Stimulated activated CD4-positive, alpha-beta T cell treated with anti-CD3 and anti-CD28 coated beads, Interleukin-15, amount 100 ng/mL, for 1 hour (primary cell): ENCODE measurements at places on chromosomes 5 and 9.
A peak's percentile ranks its signal among the peaks of the same experiment; 100 is the strongest.

GRCh38 chr5:22531986-22532385 is 321.2 kb downstream of the CDH12 start:
- DNase-seq: no peak

GRCh38 chr5:180289433-180289832 is 2.5 kb downstream of the MAPK9 start:
- no peak for DNase-seq

DNA sequence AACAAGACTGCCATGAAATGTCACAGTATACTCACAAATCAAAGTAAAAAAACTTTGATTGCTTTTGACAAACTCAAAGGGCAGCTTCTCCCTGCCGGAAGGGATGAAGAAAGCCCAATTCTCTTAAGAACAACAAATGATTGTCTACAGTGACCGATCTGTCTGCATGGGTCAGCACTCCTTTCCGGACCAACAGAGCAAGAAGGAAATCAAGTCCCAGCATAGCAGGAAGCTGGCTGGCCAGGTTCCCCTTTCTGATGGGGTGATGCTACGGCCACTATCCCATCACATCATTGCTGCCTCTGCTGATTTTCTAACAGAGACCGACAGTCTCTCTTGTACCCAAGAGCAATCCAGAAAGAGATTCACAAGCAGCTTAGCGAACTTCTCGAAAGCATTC is 692 bp downstream of the C1QTNF3 start:
- DNase-seq: no peak

DNA sequence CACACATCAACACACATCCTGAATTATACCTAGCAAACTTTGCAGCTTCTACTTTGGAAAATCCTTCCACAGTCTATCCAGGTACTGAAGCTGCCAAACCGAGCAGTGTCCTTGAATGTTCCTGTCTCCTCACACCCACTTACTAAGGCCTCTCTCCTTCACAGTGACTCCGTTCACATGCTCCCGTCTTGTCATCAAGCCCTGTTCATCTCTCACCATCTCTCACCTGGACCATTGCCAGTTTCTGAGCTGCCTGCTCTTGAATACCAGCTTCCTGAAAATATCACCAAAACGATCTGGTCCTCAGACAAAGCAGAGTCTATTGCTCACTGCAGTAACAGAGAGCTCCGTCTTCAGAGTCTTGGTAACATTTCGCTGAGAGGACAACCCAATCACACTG is 57.4 kb downstream of the GCNT1 start:
- no peak for DNase-seq

GRCh38 chr9:137148661-137149060 is 9.7 kb downstream of the GRIN1 start:
- no peak for DNase-seq

GRCh38 chr5:67510204-67510603 is 313.6 kb upstream of the CD180 start:
- no peak for DNase-seq

DNA sequence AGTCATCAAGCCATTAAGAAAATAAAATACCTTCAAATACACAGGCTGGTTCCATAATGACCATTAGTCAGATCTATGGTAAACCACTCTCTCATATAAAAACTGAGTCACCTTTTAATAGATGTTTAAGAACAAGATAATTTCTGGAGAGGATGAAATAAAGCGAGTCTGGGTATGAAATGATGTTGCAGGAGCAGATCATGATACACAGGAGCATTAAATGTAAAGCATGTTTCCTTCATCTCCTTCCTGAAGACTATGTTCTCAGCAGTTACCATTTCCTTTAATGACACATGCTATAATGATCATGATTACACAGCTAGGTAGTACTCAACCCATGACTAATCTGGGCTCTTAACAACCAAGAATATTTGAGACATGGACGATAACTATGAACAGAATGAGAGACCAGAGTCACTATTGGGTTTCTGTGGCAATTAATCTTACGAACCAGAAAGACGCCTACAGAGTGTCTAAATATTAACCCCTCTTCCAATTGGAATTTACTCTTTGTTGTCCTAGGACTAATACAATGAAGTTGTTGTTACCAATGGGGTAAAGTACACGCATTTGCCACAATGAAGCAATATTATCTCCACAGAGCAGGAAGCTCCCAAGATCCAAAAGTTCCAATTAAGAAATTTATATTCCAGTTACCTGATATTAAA is 105.6 kb downstream of the NR6A1 start:
- DNase-seq: no peak

DNA sequence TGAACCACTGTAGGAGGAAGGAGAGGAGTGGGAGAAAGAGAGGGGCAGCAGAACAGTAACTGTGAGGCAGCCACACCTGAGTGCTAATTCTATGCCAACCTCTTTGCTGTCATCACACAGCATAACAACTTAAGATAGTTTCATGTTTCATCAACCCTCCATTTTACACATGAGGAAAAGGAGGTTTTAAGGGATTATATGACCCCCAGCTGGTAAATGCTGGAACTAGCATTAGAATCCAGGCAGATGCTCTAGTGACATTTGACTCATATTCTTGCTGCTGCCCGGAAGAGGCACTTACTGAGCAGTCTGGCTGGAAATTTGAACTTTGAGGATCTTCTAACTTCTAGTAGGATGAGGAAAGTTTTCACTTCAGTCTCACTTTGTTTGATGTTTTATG is 24.1 kb upstream of the VLDLR start:
- no peak for DNase-seq

- no peak for DNase-seq
These were observed 143.9 kb upstream of the DAP start for GRCh38 chr5:10904862-10905432.

DNA sequence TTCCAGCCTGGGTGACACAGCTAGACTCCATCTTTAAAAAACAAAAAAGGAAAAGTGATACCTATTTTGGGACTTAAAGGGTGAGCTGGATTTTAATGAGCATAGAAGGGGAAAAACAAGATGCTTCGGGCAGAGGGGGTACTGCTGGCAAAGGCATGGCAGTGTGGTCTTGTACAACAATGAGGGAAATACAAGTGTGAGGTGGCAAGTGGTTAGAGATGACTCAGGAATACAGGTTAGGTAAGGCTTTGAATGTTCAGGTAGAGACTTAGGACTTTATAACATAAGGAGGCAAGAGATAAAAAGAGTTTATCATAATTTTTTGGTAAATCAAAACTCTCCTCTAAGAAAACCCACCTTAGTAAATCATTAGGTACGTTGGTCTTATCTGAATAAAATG is 132.9 kb downstream of the FBN2 start:
- DNase-seq: no peak

GRCh38 chr9:134670851-134671281 is 29.3 kb downstream of the COL5A1 start:
- DNase-seq: no peak

DNA sequence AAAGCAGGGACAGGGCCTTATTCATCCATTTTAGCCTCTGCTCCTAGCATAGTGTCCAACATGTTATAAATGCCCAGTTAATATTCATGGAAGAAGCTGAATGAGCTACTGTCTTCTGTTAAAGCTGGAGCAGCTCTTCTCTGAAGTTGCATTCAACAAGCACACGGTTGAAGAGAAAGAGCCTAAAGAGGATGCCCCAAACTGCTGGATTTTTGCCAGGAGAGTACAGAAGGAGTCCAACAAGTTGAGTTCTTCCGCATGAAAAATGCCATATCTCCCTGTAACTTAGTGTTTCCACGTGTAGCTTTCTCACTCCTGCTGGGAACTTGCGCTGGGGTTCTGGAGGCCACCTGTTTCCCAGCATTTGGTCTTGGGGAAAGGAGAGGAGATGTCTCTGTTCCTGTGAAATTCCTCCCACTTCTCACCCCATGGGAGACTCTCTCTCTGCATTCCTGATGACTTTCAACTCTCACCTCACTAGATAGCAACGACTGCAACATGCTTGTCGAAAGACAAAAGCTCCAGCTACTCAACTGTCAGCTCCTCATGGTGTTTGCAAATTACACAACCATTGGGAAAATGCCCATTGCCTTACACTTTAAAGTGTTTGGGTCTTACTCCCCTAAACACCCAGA is 122.8 kb downstream of the KIF4B start:
- DNase-seq: no peak

DNA sequence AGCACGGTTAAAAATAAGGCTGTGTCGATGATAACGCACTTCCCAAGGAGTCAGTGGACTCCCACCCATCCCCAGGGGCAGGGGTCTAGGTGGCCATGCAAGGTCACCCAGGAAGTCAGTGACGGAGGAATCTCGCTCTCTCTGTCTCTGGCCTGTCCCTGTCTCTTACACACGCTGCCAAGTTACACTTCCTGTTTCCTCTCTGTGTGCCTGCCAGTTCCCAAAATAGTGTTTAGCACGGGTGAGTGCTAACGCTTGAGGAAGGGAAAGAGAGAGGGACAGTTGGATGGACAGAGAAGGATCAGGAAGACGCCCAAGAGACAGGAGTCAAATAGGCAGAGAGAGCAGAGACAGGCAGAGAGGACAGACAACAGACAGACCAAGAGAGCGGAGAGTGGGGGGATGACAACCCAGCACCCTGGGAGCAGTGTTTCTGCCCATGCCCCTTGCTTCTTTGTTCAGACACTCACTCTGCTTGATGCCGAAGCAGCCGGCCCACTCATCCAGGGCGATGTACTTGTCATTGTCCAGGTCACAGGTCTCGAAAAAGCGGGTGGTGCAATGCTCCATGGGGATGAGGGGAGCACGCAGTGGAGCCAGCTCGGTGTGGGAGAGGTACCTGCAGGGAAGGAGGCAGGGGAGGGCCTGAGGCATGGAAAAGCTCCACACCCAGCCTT is 23.0 kb downstream of the SPARC start:
- DNase-seq: no peak

DNA sequence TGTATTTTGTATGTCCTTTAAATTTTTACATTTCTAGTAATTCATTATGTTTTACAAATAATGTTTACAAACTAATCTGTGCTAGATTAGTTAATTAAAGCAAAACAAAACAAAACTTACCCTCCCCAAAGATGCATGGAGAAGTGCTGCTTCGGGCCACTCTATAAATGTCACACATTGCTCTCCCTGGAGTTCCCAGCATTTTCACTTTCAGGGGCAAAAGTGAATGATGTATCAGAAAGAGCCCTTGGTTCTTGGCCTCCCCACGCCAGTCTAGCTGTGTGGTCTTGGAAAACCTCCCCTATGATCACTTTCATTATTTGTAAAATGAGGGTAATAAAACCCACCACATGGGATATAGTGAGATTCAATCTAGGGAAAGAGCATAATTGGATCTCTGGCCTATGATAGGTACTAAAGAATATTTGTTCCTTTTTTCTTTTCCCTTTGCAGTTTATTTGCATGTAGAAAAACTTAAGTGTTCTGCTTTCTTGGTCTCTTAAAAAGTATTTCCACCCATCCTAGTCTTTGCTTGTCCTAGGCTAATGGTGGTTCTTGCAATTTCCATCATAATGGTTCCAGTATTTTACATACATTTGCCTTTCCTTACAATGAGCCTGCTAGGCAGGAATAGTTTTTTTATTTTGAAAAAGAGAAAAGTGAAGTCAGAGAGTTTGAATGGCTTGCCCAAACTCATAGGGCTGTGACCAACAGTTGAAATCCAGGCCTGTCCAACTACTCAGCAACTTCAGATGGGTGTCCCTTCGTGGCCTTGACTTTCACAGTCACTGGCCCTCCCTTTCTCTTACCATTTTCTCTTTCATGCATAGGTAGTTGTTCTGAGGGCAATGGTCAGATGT is 184.5 kb upstream of the KLF4 start:
- no peak for DNase-seq

DNA sequence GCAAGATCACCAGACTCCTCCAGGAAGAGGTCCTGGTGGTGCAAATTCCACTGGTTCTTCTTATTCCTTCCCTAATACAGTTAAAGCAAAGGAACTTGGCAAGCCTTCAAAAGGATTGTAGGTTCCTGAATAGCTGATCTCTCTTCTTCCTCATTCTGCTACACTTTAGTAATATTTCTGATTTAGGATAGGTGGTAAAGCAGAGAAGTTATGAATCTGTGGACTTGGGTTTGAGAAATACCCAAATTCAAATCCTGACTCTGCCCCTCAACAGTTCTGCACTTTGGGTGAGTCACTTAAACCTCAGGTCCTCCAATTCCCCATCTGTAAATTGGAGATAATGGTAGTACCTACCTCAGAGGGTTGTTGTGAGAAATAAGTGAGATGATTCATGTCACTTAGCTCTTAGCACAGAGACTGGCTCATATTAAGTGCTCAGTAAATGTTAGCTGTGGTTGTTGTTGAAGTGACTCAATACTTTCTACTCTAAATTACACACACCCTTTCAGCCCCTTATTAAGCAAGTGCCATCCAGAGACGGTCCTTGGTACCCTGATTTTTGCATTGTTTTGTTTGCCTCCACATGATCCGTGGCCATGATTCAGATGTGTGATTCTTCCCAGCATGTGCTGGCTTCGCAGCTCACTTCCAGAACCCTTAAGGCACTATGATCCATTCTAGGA is 5.2 kb downstream of the SH3RF2 start:
- no peak for DNase-seq

- DNase-seq: no peak
These were observed 2.0 kb downstream of the KCNN2 start for GRCh38 chr5:114363837-114364236.

GRCh38 chr9:13567833-13568232 is 288.3 kb upstream of the MPDZ start:
- no peak for DNase-seq

DNA sequence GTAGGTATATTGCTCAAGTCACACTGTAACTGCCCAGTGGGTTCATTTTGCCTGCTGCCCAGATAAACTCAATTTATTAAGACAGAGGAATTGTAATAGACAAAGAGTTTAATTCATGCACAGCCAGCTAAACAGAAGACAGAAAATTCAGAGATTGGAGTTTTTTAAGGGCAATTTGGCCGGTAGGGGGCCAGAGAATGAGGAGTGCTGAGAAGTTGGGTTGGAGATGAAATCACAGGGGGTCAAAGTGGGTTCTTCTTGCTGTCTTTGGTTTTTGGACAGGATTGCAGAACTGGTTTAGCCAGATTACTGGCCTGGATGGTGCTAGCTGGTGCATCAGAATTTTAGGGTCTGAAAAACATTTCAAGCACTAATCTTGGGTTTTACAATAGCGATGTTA is 20.7 kb upstream of the IL33 start:
- DNase-seq: no peak

GRCh38 chr9:22446950-22447617 is 460 bp downstream of the DMRTA1 start:
- DNase-seq: peak; percentile 28

DNA sequence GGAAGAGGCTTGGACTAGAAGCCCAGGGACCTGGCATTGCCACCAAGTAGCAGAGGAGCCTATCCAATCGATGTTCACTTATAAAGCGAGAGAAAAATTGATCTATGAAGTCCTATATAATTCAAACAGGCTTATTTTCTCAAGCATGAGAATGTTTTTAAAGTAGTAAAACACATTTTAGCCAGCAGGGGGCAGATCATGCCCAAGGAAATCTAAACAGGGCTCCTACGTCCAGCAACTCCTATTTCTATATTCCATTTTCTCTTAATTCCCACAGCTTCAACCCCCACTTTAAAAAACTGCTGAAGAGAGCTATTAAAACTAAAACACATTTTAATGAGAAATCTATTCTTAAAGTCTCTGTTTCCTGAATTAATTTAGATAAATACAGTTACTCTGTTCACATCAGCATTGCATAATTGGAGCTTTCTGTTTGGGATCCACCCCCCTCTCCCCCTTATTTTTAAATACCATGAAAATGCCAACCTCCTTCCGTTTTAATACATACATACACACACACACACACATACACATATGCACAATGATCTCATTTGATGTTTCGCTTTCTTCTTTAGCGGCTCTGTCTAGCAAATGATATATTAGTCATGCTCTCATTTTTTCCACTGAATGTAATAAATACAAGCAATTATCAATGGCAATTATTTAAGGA is 144.9 kb downstream of the MYO10 start:
- no peak for DNase-seq

GRCh38 chr5:125508225-125508624 is 761.8 kb upstream of the ZNF608 start:
- no peak for DNase-seq

GRCh38 chr5:80921026-80921425 is 39.1 kb upstream of the RASGRF2 start:
- DNase-seq: no peak
